ENCODE measurements at places on chromosomes 6 and 20.

- no peak for DNase-seq
Observed at GRCh38 chr20:21767739-21768223, 62.3 kb downstream of the PAX1 start.

DNA sequence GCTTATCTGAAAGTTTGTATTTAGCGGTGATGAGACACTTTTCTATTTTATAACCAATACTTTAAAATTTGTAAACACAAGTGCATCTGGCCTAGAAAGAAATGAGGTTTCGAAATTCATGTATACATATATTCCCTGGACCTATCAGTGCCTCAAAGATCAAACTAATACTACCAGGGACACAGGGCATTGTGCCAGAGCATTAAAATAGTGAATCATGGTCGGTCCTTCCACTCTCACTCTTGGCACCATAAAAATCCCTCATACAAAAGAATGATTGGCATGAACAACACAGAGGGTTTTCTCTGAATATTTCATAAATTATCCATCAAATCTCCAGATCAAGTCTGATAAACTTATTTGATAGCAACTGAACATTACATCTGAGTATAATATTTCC is 62.0 kb downstream of the MMUT start:
- no peak for DNase-seq

DNA sequence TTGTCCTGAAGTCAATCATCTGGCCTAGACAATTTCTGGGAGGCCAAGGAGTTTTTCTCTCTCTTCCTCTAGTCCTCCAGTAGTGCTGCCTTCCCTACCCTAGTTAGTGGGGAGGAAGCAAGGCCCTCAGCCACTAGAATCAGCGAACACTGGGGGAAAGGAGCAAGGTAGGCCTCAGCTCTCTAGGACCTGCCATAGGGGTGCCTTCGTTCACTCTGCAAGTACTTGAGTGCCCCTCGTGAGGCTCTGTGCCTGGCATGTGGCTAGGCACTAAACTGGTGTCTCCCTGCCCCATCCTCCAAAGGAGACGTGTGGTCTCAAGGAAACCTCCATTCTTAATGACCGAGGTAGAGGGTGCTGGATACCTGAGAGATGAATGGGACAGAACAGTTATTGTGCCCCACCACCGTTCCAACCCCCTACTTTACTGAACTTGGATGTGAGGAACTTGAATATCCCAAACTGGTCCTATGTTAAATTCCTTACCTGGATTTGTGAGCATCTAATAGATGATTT is 1.1 kb downstream of the DEF6 start:
- DNase-seq: peak; percentile 23

- no peak for DNase-seq
Observed at GRCh38 chr6:8193541-8193940, 91.2 kb upstream of the EEF1E1 start.

DNA sequence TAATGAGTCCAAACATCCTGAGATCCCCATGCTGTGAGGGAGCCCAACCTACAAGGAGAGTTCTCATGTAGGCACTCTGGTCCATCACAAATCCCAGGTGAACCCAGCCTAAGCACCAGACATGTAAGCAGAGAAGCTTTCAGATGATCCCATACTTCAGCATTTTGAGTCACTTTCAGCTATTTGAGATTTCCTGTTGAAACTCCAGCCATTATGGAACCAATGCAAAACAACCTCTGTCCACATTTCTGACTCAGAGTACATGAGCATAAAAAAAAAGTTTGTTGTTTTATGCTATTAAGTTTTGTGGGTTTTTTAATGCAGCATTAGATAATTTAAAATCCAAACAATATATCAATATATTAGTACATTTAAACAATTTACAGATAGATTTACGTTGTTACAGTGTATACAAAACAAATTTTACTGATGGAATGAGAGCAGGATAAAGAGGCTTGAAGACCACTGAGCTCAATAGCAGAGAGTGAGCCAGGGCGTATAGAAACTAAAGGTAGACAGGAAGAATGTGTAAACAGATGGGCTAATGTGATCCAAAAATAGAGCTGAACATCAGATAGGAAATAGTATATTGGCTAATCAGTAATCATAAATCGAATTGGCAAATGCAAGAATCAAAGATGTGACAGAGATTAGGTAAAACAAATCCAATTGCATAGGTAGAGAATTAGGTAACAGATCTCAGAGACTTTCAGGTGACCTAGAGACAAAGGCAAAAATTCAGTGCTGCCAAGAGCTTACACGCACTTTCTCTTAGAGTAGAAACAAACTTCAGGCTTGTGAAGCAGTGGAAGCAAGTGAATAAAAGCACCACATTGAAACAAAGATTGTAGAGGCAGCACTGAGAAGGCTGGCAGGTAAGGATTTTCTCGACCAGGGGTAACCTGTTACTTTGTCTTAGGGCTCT is 36.2 kb upstream of the PLCB1 start:
- DNase-seq: peak; percentile 38

DNA sequence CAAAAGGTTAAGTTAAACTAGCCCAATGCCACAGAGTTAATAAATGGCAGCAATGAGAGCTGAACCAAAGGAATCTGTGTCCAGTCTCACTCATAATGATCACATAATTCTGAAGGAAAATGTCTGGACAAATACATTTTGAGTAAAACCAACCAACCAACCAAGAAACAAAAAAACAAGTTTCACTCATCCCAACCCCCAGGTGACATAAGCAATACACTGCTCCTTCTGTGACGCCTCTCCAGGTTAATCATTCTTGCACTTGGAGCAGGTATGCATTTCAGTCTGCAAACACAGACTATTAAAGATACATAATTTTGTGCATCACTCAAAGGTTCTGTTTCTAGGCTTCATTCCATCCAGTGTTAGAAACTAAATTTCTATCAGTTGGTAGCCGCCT is 35.2 kb upstream of the MC3R start:
- no peak for DNase-seq

GRCh38 chr6:69880601-69881000 is 14.2 kb downstream of the COL19A1 start:
- no peak for DNase-seq
